Small intestine (tissue), 16 donors: ENCODE measurements at places on chromosomes 6 and 20.

DNA sequence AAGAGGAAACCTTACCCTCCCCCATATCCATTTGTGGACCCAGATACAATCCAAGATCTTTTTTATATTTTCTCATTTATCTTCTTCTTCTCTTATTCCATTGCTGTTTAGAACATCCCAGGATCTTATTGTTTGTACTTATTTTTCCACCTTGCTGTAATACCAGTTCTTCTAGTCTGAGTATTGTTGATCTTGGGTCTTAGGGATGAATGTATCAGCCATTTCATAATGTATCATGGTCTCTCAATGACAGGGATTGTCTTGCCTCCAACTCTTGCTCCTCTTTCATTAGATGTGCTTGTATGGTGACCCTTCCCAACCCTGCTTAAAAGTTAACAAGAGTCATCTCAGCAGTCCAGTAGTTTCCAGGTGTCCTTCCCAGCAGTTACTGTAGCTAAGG, 63.3 kb downstream of the MAP3K4 start:
- no peak overlapping the region for H3K4me3 ChIP-seq
- H3K27ac ChIP-seq, result no peak overlapping the region
- no peaks in the 10 kb centered on the region for H3K4me1 ChIP-seq
- peaks cover 7% of the 10 kb centered on the region for H3K36me3 ChIP-seq
- DNase-seq, result no peak
- no peaks in the 10 kb centered on the region for H3K27me3 ChIP-seq

- no peak overlapping the region for H3K27ac ChIP-seq
- no peaks in the 10 kb centered on the region for H3K36me3 ChIP-seq
- H3K27me3 ChIP-seq, result no peaks in the 10 kb centered on the region
- H3K4me1 ChIP-seq, result no peaks in the 10 kb centered on the region
- no peak for DNase-seq
Measured at GRCh38 chr6:48568856-48569255, 457.9 kb upstream of the PTCHD4 start.

DNA sequence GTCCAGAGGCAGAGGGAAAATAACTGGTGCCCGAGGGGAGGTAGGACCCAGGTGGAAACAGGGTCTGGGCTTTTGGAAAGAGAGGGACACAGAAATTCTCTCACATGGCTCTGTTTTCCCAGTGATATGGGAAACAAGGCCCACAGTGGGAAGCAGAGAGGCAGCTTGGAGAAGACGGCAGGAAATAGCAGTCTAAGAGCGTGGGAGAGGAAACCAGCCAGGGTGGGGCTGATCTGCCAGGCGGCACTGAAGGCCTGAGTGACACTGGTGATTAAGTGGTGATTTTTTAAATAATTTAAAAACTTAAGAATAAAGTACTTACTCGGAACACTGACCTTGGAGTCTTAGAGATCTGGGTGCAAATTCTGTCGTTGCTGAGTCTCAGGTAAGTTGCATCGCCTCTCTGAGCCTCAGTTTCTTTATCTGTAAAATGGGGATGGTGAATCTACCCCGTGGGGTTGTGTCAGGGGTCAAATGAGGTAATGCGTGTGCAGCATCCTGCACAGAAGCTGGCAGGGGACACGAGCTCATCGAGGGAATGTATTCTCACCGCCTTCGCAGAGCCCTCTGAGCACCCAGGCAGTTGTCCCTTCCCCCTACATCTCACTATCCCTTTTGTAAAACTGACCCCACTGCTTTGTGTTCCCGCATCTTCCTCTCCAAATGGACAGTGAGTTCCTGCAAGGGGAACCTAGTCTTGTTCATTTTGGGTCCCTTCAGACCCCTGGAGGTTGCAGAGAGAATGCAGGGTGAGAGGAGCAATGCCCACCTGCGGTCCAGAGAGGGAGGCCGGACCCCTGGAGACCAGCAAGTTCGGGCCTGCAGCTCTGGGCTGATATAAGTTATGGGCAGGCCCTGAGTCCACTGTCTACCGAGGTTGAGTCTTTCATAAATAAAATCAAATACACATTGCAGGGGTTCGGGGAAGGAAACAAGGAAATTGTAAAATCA, 228.6 kb upstream of the PMEPA1 start:
- no peaks in the 10 kb centered on the region for H3K4me1 ChIP-seq
- H3K36me3 ChIP-seq, result no peaks in the 10 kb centered on the region
- no peak for DNase-seq
- no peaks in the 10 kb centered on the region for H3K27me3 ChIP-seq
- no peak overlapping the region for H3K4me3 ChIP-seq
- no peak overlapping the region for H3K27ac ChIP-seq

- H3K4me3 ChIP-seq, result no peak overlapping the region
- no peaks in the 10 kb centered on the region for H3K27me3 ChIP-seq
- no peaks in the 10 kb centered on the region for H3K4me1 ChIP-seq
- no peak for DNase-seq
Measured at GRCh38 chr6:98239057-98239456, 595.3 kb upstream of the POU3F2 start.

DNA sequence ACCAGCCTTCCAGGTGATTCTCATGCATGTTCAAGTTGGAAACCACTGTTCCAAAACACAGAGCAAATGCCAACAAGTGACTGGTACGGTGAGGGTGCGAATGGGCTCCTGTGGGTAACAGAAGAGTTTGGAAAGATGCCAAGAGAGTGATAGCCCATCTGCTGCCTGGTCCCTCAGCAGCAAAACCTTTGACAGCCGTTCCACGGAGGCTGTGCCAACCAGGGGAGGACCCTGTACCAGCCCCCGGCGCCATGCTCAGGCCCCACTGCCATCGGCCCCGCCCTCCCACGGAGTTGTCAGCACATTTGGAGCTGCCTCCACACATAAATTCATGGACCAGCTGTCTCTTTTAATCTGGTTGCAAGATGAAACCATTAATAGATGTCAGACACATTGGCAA, 4.4 kb upstream of the PTPRT start:
- no peaks in the 10 kb centered on the region for H3K4me1 ChIP-seq
- H3K27me3 ChIP-seq, result peaks cover 12% of the 10 kb centered on the region
- H3K4me3 ChIP-seq, result no peak overlapping the region
- H3K36me3 ChIP-seq, result no peaks in the 10 kb centered on the region
- H3K27ac ChIP-seq, result no peak overlapping the region

- no peak overlapping the region for H3K27ac ChIP-seq
- DNase-seq, result no peak
- no peaks in the 10 kb centered on the region for H3K27me3 ChIP-seq
- H3K4me3 ChIP-seq, result no peak overlapping the region
Measured at GRCh38 chr20:20734475-20734948, 22.1 kb upstream of the RALGAPA2 start.

GRCh38 chr20:37725165-37725564, 31.3 kb downstream of the CTNNBL1 start:
- no peak for DNase-seq
- H3K36me3 ChIP-seq, result no peaks in the 10 kb centered on the region
- H3K27ac ChIP-seq, result no peak overlapping the region
- no peak overlapping the region for H3K4me3 ChIP-seq

DNA sequence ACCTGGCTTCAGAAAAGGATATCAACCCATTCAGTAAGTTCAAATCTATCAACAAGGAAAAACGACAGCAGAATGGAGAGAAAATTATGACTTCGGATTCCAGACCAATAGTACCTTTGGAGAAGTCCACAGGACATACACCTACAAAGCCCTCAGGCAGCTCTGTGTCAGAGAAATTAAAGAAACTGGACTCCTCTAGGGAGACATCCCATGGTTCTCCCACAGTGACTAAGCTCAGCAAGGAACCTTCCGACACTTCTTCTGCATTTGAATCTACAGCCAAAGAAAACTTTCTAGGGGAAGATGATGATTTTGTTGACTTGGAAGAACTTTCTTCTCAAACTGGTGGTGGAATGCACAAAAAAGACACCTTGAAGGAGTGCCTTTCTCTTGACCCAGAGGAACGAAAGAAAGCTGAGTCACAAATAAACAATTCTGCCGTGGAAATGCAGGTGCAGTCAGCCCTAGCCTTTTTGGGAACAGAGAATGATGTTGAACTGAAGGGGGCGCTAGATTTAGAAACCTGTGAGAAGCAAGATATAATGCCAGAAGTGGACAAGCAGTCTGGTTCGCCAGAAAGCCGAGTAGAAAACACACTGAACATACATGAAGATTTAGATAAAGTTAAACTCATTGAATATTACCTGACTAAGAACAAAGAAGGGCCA, 67.4 kb upstream of the HINT3 start:
- H3K4me1 ChIP-seq, result no peaks in the 10 kb centered on the region
- H3K27me3 ChIP-seq, result no peaks in the 10 kb centered on the region
- H3K4me3 ChIP-seq, result no peak overlapping the region
- H3K36me3 ChIP-seq, result peaks cover 5% of the 10 kb centered on the region

DNA sequence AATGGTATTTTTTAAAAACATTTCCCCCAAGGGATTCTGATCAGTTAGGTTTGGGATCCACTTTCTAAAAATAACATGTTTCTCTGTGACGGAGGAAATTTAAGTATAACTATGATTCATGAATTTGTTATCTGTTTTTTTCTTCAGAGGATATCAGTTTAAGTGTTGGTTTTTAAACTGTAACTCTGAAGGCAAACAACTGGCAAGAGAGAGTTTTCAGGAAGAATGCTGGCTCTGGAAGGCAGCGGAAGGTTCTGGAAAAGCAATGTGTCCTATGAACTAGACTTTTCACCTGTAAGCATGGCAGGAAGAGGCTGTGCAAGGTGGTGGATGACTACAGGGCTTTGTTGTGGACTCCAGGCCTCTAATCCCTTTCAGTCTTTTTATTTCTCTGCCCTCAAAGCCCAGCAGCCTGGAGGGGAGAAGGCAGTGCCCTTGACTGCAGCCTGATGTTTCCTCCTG, 153.1 kb downstream of the GMPR start:
- no peaks in the 10 kb centered on the region for H3K27me3 ChIP-seq
- no peaks in the 10 kb centered on the region for H3K36me3 ChIP-seq
- H3K4me1 ChIP-seq, result peaks cover 4% of the 10 kb centered on the region

DNA sequence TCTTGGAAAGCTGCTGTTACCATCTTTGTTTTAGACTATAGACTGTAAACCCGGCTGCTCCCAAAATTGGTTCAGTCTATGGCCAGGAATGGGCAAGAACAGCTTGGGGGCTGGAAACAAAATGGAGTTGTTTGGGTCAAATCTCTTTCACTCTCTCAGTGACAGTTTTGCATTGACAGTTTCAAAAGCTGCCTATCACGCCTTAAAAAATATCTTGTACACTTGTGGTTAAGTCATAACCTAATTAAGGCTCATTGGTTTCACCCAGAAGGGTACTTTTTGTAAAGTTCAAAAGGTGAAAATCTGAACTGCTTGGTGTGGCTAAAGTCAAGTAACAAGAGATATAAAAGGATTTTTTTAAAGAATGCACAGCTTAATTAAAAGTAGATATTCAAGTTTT, 76.1 kb upstream of the PRL start:
- no peaks in the 10 kb centered on the region for H3K4me1 ChIP-seq
- H3K4me3 ChIP-seq, result no peak overlapping the region
- H3K36me3 ChIP-seq, result no peaks in the 10 kb centered on the region
- DNase-seq, result no peak

DNA sequence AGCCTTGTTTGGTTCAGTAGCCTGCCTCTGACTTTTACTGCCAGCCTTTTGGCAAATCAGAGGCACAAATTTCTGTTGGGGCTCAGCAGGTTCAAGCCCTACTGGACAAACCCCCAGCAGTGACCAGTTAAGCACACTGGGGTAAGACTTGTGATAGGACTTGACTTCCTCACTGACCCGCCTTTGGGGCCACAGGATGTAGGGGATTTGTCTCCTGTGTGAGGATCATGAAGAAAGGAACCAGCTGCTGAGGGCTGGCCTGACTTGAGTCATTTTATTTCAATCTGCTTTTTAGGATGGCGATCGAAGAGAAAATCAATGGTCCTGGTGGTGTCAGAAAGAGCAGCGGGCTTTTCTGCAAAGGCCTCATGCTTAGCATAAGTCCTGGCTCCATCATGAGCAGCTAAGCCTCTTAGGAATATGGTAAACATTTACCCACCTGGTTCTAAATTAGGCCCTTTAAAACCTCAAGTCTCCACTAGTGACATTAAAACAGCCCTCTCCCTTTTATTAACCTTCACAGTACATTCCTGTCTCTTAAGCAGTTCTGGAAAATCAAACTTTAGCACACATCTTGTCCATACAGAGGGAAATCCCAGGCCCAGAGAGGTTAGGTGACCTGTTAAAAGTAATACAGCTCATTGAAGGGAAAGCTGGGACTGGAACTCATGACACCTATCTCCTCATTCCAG, 16.6 kb downstream of the CHMP4B start:
- no peaks in the 10 kb centered on the region for H3K27me3 ChIP-seq
- DNase-seq, result no peak
- no peak overlapping the region for H3K4me3 ChIP-seq
- peaks cover 36% of the 10 kb centered on the region for H3K4me1 ChIP-seq

DNA sequence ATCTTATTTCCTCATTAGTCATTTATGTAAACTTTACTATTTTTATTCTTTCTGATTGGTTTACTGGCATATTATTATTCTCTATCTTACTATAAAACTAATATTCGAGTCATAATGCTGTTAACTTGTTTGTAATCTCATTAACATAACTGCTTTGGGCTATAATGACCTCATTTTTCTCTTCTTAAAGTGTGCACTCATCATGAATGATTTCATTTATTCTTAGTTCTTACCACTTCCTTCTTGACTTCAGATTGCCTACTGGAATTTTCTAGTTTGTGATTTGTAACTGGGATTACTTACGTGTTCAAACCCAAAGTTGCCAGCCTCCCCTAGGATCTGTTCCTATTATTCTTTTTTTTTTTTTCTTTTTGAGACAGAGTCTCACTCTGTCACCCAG, 91.8 kb upstream of the TNFAIP3 start:
- H3K36me3 ChIP-seq, result no peaks in the 10 kb centered on the region
- H3K27ac ChIP-seq, result no peak overlapping the region
- H3K4me1 ChIP-seq, result no peaks in the 10 kb centered on the region
- H3K4me3 ChIP-seq, result no peak overlapping the region
- no peak for DNase-seq
- H3K27me3 ChIP-seq, result no peaks in the 10 kb centered on the region

DNA sequence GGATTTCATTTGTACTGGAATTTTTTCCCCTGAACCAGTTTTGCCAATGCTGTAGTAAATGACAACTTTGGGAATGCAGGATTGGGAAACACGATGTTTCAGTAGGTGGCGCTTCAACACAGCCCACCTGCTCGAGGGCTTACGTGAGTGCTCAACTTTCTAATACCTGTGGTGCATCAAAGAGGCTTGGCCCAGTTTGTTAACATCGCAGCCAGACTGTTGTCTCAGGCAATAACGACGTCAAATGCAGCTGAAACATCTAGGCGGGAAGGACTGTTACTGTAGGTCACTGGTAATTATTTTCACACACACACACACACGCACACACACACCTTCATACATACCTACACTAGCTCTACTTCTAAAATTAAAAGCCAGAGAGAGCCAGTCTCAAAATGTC, 815.5 kb upstream of the SLC35B3 start:
- H3K4me3 ChIP-seq, result no peak overlapping the region
- peak; percentile 11 for DNase-seq
- no peaks in the 10 kb centered on the region for H3K27me3 ChIP-seq
- H3K4me1 ChIP-seq, result no peaks in the 10 kb centered on the region
- H3K36me3 ChIP-seq, result no peaks in the 10 kb centered on the region

- no peaks in the 10 kb centered on the region for H3K27me3 ChIP-seq
- DNase-seq, result no peak
- H3K27ac ChIP-seq, result no peak overlapping the region
Measured at GRCh38 chr6:156310701-156311100, 466.5 kb upstream of the ARID1B start.
